ENCODE measurements at places on chromosomes 2 and 18. TPM values are rescaled to one million over a fixed set of nuclear protein-coding genes. Genes with fewer than 3 reads are reported as not detected.

DNA sequence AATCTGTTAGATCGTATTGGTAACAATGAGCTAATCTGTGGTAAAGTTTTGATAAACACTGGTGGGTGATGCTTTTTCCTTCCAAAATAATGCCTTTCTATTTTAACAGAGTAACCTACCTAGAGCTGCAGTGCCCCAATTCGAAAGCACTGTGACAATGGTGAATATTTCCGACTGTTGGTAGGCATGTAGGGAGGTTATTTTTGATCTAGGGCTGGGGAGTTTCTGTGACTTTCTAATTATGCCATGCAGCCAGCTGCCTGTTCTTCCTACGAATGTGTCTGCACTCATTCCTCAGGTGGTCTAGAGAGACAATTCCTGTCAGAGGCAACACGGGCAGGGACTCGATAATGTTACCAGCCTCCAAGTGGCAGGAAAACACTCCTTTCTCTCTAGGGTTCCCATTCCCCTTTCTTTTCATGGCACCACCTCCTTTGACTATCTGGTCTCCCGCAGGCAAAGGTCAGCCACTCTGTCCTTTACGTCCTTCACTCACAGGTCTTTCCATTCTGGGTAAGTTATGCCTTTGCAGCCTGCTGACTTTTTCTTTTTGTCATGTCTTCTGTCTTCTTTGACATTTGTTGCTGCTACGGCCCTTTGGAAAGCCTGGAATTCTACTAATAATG lies 167.2 kb upstream of the MGAT5 start:
- no peaks in the 10 kb centered on the region for H3K36me3 ChIP-seq
- no peak for DNase-seq
- H3K27ac ChIP-seq, result no peak overlapping the region
- no peaks in the 10 kb centered on the region for H3K4me1 ChIP-seq

The ARHGAP25 gene
- total RNA-seq, result 2.6 TPM

- no peaks in the 10 kb centered on the region for H3K27me3 ChIP-seq
- no peak overlapping the region for H3K4me3 ChIP-seq
- no peak overlapping the region for H3K27ac ChIP-seq
These were observed 128.6 kb upstream of the NYAP2 start for GRCh38 chr2:225270861-225271260.

GRCh38 chr2:214679736-214680135 lies 129.7 kb downstream of the BARD1 start:
- DNase-seq, result no peak
- H3K36me3 ChIP-seq, result no peaks in the 10 kb centered on the region
- H3K4me3 ChIP-seq, result no peak overlapping the region
- no peaks in the 10 kb centered on the region for H3K27me3 ChIP-seq
- H3K4me1 ChIP-seq, result no peaks in the 10 kb centered on the region

The CHRND gene
- total RNA-seq, result not detected

DNA sequence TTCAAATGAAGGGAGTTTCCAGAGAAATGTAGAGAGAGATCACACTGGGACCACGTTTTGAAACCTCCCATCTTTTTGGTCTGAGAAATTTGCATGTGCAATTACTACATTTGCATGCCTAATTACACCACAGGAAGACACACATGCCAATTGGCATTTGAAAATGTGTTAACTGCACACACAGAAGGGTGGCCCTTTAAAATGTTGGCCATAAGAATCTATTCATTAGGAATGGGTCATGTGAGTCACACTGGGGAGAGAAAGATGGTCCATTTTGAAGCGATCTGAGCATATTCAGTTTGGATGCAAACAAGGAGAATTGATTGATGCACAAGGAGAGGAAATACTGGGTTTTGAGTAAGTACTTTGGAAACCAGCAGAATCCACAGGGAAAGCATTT lies 1407.1 kb upstream of the ACVR2A start:
- no peaks in the 10 kb centered on the region for H3K36me3 ChIP-seq
- H3K4me3 ChIP-seq, result no peak overlapping the region

The COBLL1 gene
- 21.1 TPM for total RNA-seq

DNA sequence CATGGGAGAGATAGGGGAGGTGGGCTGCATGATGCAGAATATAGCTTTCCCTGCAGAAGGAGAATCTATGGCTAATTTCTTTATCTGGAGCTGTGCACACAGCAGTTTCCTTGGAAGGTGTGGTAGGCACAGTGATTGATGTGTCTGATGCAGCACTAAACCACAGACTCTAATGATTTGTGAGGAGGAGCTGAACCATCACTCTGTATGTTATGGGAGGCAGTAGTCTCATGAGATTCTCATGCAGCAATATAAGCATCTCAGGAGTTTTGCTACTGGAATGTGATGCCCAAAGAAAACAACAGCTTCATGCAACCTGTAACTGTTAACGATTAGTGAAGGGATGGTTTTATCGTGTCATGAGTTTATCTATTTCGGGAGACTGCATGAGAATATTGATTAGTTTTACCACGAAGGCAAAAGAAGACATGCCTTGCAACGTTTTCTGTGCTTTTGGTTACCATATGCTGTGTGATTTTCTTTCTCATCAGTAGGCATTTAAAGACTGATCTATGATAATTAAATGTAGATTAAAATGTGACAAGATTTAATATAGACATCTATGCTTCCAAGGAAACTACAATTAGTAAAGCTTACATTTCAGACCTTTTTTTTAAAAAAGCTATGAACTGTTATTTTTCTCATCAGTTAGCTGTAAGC lies 286.8 kb downstream of the ARL6IP6 start:
- DNase-seq, result no peak
- no peaks in the 10 kb centered on the region for H3K36me3 ChIP-seq
- H3K4me3 ChIP-seq, result no peak overlapping the region
- no peaks in the 10 kb centered on the region for H3K4me1 ChIP-seq
- H3K27me3 ChIP-seq, result no peaks in the 10 kb centered on the region

The KCNE4 gene
- 13.8 TPM for total RNA-seq

The SNORC gene
- total RNA-seq, result 1.9 TPM

- H3K4me3 ChIP-seq, result no peak overlapping the region
- no peaks in the 10 kb centered on the region for H3K36me3 ChIP-seq
- no peaks in the 10 kb centered on the region for H3K4me1 ChIP-seq
- no peak overlapping the region for H3K27ac ChIP-seq
These were observed 155.2 kb downstream of the SH3BP4 start for GRCh38 chr2:235106874-235107639.

The ERFE gene
- total RNA-seq, result not detected

- H3K4me1 ChIP-seq, result no peaks in the 10 kb centered on the region
- H3K27ac ChIP-seq, result no peak overlapping the region
- no peak overlapping the region for H3K4me3 ChIP-seq
These were observed 322.9 kb upstream of the HS6ST1 start for GRCh38 chr2:128641421-128642080.

The VWC2L gene
- total RNA-seq, result not detected

DNA sequence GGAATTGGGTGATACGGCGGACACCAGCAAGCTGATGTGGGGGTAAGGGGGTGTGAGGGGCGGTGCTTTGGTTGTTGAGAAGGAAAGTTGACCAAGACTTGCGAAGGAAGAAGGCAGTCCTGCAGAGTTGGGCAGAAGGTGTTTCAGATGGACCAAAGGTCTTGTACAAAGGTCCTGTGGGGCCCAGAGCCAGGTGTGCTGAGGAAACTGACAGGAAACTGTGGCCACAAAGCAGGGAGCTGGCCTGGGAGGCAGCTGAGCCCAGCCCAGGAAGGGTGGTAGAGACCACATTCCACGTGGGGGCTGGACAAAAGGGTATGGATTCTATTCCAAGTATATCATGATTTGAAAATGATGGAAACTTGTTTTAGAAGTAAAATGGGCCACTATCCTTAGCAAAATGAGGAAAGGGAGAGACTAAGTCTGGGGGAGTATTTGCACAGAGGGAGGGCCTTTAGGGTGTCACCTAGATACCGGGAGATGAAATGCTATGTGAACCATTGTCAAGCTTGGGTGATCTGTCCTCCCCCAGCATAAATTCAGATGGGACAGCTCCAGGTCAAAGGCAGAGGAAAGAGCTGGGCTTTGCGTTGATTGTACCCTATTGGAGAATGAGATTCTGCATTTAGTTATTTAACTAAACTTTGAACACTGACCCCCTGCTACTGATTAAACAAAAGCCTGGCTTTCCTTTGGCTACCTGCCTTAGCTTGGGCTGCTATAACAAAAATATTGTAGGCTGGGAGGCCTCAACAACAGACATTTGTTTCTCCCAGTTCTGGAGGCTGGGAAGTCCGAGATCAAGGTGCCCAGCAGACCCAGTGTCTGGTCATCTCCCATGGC lies 4.3 kb upstream of the EDAR start:
- H3K4me1 ChIP-seq, result peaks cover 5% of the 10 kb centered on the region
- no peak overlapping the region for H3K4me3 ChIP-seq
- DNase-seq, result no peak
- no peaks in the 10 kb centered on the region for H3K36me3 ChIP-seq
- H3K27me3 ChIP-seq, result peaks cover 6% of the 10 kb centered on the region
- H3K27ac ChIP-seq, result no peak overlapping the region

The IL36RN gene
- total RNA-seq, result not detected

The ATP5F1A gene
- total RNA-seq, result 549 TPM

GRCh38 chr2:157259386-157259785 lies 1.9 kb downstream of the GALNT5 start:
- H3K36me3 ChIP-seq, result no peaks in the 10 kb centered on the region
- no peak overlapping the region for H3K27ac ChIP-seq
- no peak for DNase-seq
- H3K4me1 ChIP-seq, result no peaks in the 10 kb centered on the region

GRCh38 chr2:113118263-113118657 lies 9.1 kb upstream of the IL1RN start:
- H3K36me3 ChIP-seq, result no peaks in the 10 kb centered on the region
- H3K4me3 ChIP-seq, result no peak overlapping the region
- no peak overlapping the region for H3K27ac ChIP-seq
- DNase-seq, result no peak
- no peaks in the 10 kb centered on the region for H3K4me1 ChIP-seq

- H3K27me3 ChIP-seq, result no peaks in the 10 kb centered on the region
- H3K4me1 ChIP-seq, result no peaks in the 10 kb centered on the region
- peaks cover 93% of the 10 kb centered on the region for H3K36me3 ChIP-seq
- H3K27ac ChIP-seq, result no peak overlapping the region
These were observed 13.2 kb downstream of the HEATR5B start for GRCh38 chr2:37070931-37071330.

DNA sequence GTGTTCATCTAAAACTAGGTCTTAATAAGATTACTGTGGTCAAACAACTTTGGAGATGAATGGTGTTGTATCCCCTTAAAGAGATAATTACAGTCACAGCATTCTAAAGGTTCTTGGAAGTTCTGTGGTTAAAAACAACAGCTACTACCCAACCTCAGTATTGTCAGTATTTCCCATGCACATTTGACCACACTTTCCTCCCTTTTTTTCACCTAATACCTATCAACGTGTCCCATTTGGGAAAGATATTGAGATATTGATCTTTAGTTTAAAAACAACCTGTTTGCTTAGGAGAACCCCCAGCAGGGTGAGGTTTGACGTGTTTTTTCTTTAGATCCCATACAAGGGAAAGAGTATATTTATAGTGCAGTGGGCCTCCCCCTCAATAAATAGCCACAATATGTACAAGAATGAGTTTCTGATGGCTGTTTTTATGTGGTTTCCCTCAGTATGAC lies 65.6 kb downstream of the WDR7 start:
- no peaks in the 10 kb centered on the region for H3K36me3 ChIP-seq
- H3K27ac ChIP-seq, result no peak overlapping the region
- H3K4me3 ChIP-seq, result no peak overlapping the region
- H3K27me3 ChIP-seq, result no peaks in the 10 kb centered on the region

- DNase-seq, result no peak
- H3K27me3 ChIP-seq, result no peaks in the 10 kb centered on the region
- H3K4me3 ChIP-seq, result peak overlapping the region; percentile 75
These were observed 582 bp downstream of the RIOK3 start for GRCh38 chr18:23453680-23454058.

DNA sequence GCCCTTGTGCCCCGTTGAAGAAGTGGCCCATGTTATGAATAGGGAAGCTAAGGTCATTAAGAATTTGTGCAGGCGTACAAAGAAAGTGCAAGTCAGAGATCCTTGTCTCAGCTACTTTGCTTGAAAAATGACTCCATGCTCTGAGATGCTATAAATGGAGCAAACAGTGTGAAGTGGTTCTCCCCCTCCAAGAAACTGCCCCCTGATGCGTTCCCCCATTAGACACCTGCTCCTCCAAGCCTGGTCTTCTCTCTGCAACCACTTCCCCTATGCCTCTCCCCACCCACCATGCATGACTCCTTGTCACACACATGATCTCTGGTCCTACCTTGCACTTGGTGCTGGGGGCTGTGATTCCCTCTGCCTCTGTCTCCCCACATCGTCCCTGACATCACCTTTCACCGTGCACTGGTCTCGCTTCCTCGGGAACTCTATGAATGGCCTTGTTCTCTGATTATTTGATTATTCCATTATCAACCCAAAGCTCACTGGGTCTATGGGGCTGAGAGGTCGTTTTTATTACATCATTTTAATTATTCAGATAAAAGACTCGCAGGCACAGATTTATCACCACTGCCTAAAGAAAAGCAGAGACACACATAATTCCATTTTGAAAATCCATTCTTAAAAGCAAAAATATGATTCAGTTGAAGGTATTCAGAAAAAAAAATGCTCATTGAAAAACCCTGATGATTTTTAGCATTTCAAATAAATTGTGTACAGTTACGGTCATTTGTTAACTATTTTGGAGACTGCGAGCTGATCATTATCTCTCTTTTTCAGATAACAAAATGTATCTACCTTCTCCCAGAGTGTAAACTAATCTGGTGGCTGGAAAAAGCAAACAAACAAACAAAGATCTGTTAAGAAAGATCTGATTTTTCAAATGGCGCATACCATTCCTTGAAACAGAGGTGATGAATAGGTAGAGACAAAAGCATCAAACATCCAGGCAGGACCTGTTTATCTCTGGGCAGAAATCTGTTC lies 294.9 kb downstream of the SOX11 start:
- H3K27me3 ChIP-seq, result no peaks in the 10 kb centered on the region
- H3K36me3 ChIP-seq, result no peaks in the 10 kb centered on the region
- no peak overlapping the region for H3K27ac ChIP-seq
- H3K4me1 ChIP-seq, result peaks cover under 1% of the 10 kb centered on the region
- no peak overlapping the region for H3K4me3 ChIP-seq
- no peak for DNase-seq

GRCh38 chr18:2515908-2516625 lies 55.2 kb downstream of the METTL4 start:
- H3K4me1 ChIP-seq, result peaks cover 9% of the 10 kb centered on the region
- H3K27me3 ChIP-seq, result no peaks in the 10 kb centered on the region
- no peaks in the 10 kb centered on the region for H3K36me3 ChIP-seq
- H3K27ac ChIP-seq, result no peak overlapping the region
- DNase-seq, result no peak

The RAB31 gene
- total RNA-seq, result 52.0 TPM
